Dermis blood vessel endothelial cell (primary cell): ENCODE measurements at places on chromosomes 1 and 21. TPM values are rescaled to one million over a fixed set of nuclear protein-coding genes. Genes with fewer than 3 reads are reported as not detected.

RPTN gene
- total RNA-seq, result not detected in 2 replicates

AQP10 gene
- total RNA-seq, result not detected in 2 replicates

SPATA1 gene
- 0.65 and 2.0 TPM in 2 replicates for total RNA-seq

TRNAU1AP gene
- total RNA-seq, result 20.6 and 28.2 TPM in 2 replicates

DMRTA2 gene
- not detected in 2 replicates for total RNA-seq

S100A9 gene
- 0.19 and 0.51 TPM in 2 replicates for total RNA-seq

CAPN8 gene
- not detected in 2 replicates for total RNA-seq

TBX19 gene
- total RNA-seq, result 0.47 and 0.51 TPM in 2 replicates

SLC5A3 gene
- total RNA-seq, result 39.1 and 45.1 TPM in 2 replicates

TTC39A gene
- total RNA-seq, result 2.9 and 4.1 TPM in 2 replicates

TRIM33 gene
- 33.9 and 35.5 TPM in 2 replicates for total RNA-seq

DNA sequence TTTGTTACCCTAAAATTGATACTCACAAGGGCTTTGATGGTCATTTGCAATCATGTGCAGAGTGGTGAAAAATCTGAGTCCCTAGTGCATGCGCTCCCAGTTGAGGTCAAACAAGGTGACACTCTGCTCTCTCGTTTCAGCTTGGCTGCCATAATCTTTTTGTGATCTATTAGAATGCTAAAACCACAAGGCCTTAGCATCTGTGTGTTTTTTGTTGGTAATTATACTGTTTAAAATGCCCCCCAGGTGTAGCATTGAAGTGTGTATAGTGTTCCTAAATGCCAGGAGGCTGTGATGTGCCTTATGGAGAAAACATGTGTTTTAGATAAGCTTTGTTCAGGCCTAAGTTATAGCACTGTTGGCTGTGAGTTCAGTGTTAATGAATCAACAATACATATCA lies 89.3 kb downstream of the PLD5 start:
- no peak for DNase-seq

- DNase-seq, result peak; percentile 67
Observed at GRCh38 chr1:32361674-32362473, 411 bp downstream of the FAM229A start.

- DNase-seq, result no peak
Observed at GRCh38 chr1:21308330-21308729, 18.1 kb upstream of the ECE1 start.

DNA sequence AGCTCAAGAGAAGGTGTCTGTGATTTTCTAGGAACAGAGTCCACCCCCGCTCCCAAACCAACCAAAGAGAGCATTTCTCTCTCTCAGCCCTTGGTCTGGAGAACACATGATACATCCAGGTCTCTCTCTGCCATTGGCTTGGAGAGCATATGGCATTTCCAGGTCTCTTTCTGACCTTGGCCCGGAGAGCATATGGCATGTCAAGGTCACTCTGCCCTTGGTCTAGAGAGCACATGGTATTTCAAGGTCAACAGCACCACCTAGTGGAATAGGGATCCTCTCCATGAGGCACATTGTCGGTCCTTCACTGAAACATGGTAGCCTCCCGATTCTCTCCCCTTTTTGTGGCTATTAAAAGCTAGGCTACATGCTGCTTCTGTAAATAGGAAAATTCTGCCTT lies 437.7 kb upstream of the OLFM3 start:
- DNase-seq, result peak; percentile 1

- no peak for DNase-seq
Observed at GRCh38 chr21:29436143-29436542, 137.4 kb downstream of the BACH1 start.

- no peak for DNase-seq
Observed at GRCh38 chr1:100629391-100629790, 90.2 kb upstream of the VCAM1 start.

GRCh38 chr21:46127239-46128105 lies 27.9 kb downstream of the FTCD start:
- no peak for DNase-seq

DNA sequence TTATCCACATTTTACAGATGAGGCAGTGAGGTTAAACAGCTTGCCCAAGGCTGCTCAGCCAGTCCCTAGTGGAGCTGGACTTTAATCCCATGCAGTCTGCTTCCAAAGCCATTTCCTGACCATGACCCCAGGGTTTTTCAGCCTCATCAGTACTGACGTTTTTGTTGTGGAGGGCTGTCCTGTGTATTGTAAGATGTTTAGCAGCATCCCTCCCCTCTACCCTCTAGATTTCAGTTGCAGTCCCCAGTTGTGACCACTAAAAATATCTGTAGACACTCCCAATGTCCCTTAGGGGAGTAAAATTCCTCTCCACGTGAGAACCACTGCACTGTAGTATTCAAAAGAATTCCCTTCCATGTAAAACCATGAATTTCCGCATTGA lies 30.2 kb upstream of the C1orf105 start:
- DNase-seq, result peak; percentile 23

- no peak for DNase-seq
Observed at GRCh38 chr1:156485984-156486383, 14.6 kb downstream of the MEF2D start.

GRCh38 chr1:85707267-85707989 lies 805 bp downstream of the ZNHIT6 start:
- DNase-seq, result no peak

- no peak for DNase-seq
Observed at GRCh38 chr1:65265296-65265650, 44.1 kb upstream of the DNAJC6 start.

- DNase-seq, result no peak
Observed at GRCh38 chr1:22295856-22296255, 153.0 kb upstream of the WNT4 start.
